ENCODE measurements at places on chromosomes 12 and 14.

DNA sequence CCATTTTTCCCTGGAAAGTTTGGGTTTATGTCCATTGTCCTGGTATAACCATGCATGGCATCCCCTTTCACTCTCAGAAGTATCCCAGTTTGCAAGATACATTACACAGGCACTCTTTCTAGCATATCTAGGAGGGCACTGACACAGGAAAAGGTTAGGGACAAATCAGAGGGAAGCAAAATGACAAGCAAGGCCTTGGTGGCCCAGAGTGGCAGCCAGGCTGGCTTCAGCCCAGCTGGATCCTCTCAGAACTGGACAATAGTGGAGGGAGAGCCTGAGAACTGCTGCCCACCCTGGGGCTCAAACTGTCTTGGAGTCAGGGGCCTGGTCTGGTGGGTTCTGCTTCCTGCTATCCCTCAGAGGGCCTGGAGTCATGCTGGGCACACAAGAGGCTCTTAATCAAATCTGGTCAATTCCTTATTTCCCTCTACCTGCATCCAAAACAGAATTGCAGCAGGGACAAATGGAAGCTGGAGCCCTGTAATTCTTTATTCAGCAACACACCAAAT, 2.6 kb downstream of the VDR start:
- DNase-seq, result peak; percentile 39

DNA sequence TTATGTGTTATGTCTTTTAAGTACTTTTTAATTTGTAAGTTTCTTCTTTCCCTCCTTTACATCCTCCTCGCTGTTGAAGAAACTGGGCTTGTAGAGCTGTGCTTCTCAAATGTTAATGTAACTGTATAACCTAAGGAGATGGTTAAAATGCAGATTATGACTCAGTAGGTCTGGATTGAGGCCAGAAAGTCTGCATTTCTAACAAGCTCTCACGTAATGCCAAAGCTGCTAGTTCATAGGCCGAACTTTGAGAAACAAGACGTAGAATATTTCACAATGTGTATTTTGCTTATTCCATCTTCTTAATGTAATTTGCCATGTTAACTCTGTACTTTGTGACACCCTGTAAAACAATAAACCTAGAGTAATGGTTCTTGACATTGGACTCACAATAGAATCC, 193.3 kb upstream of the SYT1 start:
- no peak for DNase-seq

DNA sequence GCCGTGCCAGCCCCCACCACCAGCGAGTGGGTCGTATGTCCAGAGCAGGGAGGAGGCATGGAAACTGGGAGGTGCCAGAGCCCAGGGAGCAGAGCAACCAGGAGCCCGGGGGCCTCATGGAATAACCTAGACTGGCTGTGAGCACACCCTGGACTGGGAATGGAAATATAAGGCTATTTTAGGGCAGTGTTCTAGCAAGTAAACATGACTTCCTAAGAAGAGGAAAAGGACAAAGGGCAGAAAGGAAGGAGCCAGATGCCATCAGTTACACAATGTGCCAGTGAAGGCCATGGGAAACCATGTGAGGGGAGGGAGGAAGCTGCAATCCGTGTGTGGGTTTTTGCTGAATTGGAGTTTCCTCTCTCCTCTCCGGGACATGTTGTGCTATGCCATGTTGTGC, 18.7 kb upstream of the CPM start:
- no peak for DNase-seq

- DNase-seq, result peak; percentile 72
Measured at GRCh38 chr12:101713059-101713682, 15.7 kb downstream of the CHPT1 start.

DNA sequence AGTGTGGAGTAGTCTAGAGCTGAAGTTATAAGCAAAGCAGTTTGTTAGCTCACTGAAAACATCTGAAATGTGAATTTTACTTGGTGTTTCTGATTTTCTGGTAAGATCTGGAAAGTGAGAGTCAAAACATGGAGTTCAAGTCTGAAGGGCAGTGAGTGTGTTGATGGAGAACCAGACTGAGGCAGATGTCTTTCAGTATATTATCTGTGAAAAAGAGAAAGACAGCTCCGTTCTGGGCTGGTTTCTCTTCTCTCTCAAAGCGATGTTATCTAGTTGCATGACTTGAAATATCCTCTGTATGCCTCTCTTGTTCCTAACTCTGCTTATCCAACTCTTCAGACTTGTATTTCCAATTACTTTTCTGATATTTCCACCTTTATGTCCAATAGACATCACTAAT, 381.9 kb upstream of the RGS6 start:
- no peak for DNase-seq

DNA sequence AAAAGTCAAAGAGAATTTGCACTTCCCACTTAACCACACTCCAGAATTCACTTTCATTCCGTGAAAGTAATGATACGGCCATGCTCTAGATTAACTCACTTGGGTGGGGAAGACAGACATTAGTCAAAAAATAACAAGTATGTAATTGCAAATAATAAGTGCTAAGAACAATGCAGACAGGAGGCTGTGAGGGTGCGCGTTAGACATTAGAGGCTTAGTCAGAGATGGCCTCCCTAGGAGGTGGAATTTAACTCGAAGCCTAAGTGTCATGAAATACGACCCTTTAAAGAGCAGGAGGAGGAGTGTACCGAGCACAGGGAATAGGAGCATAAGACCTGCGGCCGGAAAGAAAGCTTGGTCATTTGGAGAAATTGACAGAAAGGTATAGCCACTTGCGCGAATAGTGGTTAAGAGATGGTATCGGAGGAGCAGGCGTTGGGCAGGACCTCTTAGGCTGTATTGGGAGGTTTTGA, 628 bp downstream of the SNRPF start:
- DNase-seq, result no peak

DNA sequence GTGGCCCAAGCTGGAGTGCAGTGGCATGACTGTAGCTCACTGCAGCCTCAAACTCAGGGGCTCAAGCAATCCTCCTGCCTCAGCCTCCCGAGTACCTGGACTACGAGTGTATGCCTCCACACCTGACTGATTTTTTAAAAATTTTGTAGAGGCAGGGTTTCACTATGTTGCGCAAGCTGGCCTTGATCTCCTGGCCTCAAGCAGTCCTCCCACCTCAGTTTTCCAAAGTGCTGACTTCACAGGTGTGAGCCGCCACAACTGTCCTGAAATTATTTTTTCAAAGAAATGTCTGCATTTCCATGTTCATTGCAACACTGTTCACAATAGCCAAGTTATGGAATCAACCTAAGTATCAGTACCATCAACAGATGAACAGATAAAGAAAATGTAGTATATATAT, 111.4 kb downstream of the FOXA1 start:
- DNase-seq, result no peak

DNA sequence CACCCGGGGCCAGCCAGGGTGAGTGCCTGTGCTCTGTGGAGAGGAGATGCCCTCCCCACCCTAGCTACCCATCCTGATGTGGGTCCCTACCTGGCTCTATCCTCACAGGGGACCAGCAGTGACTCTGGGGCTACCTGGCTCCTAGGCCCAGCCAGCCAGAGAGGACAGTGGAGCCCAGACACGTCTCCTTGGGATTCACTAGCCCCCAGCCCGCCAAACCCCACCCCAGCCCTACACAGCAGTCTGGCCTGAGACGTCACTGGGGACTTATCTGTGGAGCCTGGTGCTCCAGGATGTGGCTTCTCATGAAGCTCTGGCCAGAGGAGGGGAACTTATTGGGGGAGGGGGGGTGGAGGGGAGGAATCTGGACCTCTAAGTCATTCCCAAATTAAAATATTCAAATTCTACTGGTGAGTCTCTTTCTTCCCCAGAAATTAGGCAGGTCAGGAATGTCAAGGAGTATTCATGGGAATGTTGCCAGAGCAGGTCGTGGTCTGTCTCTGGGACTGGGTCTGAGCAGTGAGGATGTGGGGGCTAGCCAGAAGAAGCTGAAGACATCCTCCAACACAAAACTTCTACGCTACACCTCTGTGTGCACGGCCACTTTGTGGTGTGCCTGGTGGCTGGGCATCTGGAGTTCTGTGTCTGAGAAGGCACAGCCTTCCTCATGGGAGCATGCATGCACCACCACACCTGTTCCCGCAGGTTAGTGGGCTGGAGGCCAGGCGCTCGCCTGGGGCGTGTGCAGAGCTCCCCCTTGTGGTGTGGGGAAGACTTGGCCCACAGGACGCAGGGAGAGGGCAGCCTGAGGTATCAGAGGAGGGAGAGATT, 2.7 kb downstream of the CMTM5 start:
- DNase-seq, result no peak

GRCh38 chr14:23158779-23159178, 24.7 kb downstream of the SLC7A8 start:
- no peak for DNase-seq

- DNase-seq, result no peak
Measured at GRCh38 chr12:69039911-69040310, 106.9 kb upstream of the CPM start.

DNA sequence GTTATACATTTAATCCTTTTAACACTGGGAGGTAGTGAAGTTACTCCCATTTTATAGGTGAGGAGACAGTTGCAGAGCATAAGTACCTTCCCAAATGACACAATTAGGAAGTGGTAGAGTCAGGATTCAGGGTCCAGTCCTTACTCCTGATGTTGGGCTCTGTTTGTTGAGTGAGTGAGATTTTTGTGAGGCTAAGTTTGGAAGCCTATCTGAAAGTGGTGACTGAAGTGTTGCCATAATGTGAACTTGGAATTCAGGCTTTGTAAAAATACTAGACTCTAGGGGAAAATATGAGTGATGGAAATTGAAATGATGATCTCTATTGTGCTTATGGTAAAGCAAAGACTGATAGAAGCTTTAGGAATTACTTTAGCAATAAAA, 2.2 kb downstream of the NUDT4 start:
- no peak for DNase-seq

- no peak for DNase-seq
Measured at GRCh38 chr12:95995238-95996031, 709 bp downstream of the HAL start.

All from sigmoid colon (tissue), 7 donors.